ENCODE measurements at places on chromosomes 5 and 9.

GRCh38 chr5:169694091-169694625 is 57.1 kb downstream of the DOCK2 start:
- DNase-seq: no peak

- DNase-seq: no peak
These were observed 92.1 kb downstream of the CACNA1B start for GRCh38 chr9:137969685-137970084.

- DNase-seq: no peak
These were observed 22.8 kb upstream of the FCN1 start for GRCh38 chr9:134940236-134941208.

DNA sequence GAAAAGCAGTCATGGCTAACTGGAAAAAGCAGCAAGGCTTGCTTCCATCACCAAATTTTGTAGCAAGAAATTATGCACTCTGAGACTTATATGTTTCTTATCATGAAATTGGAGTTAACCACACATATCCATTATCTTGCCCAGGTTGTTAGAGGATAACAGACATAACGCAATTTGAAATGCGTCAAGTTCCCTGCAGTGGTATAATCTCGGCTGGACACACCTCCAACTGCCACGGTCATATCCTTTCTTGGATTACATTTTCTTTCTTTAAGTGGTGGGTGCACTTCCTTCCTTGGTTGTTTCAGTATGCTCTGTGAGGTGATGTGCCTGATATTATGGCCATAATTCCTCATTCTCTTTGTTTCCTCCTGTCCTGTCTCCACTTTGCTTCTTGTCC is 695.0 kb upstream of the DMAC1 start:
- no peak for DNase-seq

- no peak for DNase-seq
These were observed 53.9 kb upstream of the PTCH1 start for GRCh38 chr9:95570646-95571045.

DNA sequence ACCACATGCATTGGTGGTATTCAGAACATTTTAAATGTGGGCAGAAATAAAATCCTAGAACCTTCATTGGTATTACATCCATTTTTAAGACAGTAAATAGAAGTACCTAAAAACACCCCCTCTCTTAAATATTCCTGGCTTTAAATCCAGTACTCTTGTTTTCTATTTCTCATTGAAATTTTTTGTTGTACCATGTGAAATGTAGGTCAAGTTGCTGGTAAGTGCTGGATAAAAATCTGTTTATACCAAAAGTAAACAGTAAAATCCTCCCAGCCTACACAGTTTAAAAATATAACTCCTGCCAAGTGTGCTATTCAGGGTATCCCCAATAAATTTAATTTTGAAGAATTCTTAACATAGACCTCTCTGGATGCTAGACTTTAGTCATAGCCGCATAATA is 75.0 kb upstream of the FST start:
- DNase-seq: no peak

DNA sequence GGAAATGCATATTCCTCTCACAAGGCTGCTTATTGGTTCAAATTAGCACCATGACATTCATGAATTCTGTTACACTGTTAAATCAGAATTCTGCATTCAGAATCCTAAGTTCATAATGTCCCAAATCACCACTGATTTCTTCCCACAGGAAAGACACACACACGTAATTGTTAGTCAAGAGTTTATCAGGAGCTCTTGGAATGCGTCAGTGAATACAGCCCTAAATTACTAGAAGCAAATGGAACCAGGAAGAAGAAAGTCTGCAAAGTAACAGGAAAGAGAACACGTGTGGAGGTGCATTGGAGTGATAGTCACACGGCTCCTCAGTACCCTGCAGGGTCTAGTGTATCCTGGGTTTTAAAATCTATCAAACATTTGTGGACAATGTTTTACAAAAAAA is 110.2 kb downstream of the ANXA2R start:
- DNase-seq: no peak

DNA sequence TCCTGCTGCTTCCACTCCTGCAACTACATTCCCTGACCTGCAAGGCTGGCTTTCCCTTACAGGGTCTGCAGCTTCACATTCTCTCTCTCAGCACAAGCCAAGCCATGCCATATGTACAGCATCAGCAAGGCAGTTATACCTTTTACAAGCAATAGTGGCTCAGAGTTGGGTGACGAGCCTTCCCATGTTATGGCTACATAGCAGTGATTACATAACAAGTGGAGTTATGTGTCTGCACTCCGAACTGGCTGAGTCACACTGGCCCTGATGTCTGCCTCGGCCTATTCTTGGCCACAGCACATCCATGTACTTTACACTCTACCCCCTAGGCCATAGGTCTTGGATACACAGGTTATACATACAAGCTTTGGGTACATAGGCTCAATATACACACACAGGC is 52.0 kb upstream of the SNCAIP start:
- no peak for DNase-seq

- DNase-seq: no peak
These were observed 59.4 kb downstream of the DAP start for GRCh38 chr5:10701567-10702039.

- DNase-seq: no peak
These were observed 189.5 kb downstream of the TMEM38B start for GRCh38 chr9:105883847-105884246.

GRCh38 chr9:70983723-70984295 is 137.6 kb downstream of the TRPM3 start:
- no peak for DNase-seq

DNA sequence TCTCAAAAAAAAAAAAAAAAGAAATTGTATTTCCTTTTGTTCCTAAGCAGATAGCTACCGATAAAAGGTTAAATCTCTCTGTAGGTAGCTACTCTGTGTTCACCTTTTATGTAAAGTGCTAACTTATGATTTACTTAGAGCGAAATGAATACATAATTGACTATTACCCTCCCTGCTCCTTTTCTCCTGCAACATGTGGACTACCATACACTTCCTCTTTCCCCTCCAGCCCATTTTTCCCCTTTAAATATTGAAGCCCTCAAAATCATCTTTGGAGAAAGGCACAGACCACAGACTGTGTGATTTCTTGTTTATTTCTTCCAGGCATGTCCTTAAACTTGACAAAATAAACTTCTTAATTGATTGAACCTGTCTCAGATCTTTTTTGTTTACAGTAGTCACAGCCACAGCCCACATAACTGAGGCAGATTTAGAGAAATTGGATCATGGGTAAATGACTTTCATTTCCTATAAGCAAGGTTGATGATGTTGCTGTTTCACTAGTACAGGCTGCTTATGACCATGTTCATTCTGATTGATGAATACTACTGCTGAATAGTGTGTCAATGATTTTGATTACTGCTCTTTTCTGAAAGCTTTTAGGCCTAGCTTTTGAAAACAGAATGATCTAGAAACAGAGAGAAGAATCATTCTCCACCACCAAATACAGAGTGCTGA is 59.2 kb downstream of the PHAX start:
- no peak for DNase-seq

DNA sequence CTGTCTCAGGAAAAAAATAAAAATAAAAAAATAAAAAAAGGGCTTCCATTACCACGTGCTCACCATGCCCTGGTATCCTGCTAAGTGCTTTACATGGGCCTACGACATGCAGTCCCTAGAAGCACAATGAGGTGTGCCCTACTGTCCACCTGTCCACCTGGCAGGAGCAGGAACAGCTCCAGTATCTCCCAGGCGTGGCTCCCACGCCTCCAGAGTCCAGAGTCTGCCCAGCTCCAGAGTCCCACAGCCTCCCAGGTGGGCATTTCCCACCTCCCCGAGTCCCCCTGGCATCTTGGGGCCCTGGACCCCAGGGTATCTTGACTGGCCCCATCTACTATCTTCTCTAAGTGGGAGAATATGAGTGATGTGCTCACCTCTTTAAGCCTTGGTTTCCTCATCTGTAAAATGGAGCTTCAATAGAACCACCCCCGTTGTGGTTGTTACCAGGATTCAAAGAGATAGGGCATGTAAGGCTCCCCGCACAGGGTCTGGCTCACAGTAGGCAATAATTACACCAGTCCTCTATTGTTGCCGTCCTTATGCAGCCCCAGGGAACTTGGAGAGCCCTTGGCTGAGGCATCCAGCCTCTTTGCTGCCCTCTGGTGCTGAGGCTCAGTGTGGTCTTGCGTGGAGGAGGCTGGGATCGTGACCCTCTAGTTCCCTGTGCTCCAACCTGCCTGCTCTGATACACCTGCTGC is 8.9 kb downstream of the CXCL14 start:
- DNase-seq: no peak

- no peak for DNase-seq
These were observed 23.2 kb downstream of the DNM1 start for GRCh38 chr9:128226412-128226801.

- no peak for DNase-seq
These were observed 71.9 kb downstream of the RALGPS1 start for GRCh38 chr9:126986506-126986951.

GRCh38 chr5:140196115-140196814 is 21.3 kb downstream of the CYSTM1 start:
- DNase-seq: no peak

- DNase-seq: no peak
These were observed 58.1 kb downstream of the PSAT1 start for GRCh38 chr9:78354989-78355388.

DNA sequence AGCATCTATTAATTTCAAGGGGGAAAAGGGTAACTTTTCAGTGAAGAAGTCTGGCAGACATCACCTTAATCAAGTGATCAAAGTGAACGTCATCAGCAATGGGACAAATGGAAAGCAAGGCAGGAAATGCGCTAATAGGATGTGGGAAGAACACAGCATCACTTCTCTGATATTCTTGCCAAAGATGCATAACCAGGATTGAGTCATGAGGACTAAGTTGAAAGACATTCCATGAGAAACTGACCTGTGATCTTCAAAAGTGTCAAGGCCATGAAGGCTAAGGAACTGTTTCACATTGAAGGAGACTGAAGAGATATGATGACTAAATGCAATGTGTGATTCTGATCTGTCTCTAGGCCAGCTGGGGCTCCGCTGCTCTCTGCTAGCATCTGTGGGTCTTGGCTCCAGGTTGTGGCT is 92.9 kb downstream of the NDFIP1 start:
- no peak for DNase-seq

DNA sequence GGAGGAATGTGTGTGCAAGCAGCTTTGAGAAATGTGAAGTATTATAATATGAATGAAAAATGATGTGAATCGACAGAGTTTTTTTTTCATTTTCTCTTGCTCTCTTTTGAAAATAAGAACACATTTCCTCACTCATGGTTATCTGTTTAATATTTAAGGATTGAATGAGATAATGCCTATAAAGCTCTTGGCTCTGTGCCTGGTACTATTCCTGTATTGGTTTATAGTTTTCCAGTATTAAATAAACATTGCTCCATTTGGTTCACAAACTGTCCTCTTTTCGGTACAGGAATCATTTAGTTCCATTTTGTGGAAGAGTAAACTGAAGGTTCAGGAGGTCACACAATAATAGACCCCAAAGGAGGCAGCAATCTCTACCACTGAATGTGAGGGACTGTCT is 1185.5 kb upstream of the WWC1 start:
- DNase-seq: no peak

- DNase-seq: peak; percentile 66
These were observed 2.0 kb downstream of the LARP1 start for GRCh38 chr5:154756868-154757813.
